ENCODE measurements at places on chromosomes 4 and X.

- no peak for DNase-seq
Measured at GRCh38 chrX:153913701-153914100, 9.2 kb downstream of the AVPR2 start.

DNA sequence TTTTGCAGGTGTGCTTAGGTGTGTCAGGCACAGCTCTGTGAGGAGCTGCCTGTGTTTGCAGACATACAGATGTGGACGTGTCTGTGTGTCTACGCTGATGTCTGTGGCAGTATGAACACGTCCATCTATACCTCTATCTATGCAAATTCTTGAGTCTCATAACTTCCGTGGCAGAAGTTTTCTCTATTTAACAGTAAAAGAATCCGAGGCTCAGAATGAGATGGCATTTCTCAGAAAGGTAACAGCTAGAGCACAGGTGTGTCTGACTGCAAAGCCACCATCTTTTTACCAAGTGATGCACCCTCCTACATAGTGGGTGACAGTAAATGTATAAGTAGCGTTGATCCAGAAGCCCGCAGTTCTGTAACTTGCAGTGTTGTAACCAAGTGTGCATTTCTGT, 39.9 kb upstream of the CYP4V2 start:
- DNase-seq, result no peak

DNA sequence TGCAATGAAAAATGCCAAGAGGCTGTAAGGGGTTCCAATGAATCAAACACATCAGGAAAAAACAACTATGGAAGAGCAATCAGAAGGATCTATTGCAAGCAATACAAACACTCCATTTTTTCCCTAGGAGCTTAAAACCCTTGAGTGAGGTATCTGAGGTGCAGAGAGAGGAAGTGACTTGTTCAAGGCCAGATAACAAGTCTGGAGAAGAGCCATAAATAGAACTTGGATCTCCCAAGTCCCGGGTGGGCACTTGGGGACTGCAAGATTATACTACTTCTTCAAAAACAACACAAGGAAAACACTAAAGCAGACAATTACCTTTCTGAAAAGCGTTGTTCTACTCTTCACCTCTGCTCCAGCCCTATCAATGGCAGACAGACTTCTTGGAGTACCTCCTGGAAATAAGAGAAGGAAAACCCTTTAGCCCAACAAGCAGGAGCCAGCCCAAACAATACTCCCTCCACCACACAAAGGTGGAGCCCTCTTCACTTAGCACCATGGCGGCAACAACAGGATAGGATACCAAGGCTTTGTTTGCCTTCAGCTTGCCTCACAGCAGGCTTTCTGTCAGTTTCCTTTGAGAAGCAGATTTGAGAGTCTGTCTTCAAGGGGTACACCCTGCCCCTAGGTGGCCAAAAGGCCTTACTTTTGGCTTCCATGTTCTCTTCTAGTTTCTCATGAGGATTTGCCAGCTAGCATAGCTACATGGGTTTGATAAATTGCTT, 26.0 kb downstream of the AIFM1 start:
- no peak for DNase-seq

DNA sequence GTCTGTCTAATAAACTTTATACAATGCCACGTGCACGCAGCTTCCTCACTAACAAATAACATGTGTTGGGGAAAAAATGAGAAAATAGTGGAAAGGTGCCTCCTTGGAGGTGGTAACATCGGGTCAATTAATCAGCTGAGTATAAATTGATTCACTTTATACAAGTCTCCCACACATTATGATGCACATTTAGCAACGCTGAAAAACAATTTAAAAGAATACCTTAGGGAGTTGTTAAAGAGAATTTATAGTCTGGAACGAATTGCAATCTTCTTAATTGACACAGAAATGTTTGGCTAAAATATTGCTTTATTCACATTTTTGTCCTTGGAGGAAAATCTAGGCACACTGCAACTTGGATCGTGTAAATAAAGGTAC, 84.2 kb downstream of the HPRT1 start:
- no peak for DNase-seq

DNA sequence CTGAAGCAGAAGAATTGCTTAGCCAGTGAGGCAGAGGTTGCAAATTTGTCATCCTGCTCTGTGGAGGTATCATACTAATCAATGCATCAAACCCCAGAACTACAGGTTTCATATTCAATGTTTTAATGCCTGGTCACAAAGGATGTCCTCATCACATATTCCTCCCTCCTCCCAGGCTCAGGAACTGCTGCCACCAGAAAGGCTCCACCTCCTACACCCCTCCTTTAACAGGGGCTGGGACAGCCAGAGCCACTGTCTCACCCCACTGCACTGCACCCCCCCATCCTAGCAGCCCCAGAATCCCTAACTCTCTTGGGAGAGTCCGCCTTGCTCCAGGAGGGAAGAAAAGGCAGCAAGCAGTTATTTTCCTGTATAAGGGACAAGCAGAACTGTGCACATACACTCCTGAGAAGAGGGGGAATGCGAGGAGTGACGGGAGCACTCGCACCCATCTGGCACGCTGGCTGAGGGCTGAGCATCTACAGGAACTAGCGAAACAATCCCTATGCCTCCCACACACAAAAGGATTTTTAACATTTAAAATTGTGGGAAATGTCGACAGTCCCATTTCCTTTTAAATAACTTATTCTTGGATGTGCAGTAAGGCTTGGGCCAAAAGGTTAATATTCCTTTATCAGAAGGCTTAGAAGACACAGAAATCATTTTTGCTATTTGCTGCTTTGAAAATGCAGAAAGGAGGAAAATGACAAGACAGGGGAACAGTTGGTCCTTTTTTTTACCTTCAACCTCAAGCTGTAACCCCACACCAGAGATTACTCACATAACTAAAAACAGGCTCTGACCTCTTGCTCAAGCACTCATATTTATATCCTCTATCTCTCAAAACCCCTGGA, 27.8 kb downstream of the CD99L2 start:
- no peak for DNase-seq

DNA sequence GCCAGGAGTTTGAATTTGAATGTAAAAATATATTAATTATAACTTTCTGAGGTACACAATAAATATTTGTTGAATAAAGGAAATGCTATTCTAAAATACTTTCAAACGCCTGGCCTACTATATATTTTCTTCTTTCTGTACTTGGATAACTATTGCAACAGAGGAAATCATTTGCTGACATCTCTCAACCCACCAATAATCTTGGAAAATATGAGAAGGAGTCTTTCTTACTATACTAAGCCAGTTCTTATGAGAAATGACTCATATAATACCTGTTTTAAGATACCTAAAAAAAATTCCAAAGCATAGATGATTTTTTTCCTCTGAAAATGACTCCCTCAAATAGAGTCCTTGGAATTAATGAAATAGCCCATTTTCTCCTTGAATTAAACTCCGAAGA, 64.1 kb downstream of the CAMK2D start:
- DNase-seq, result no peak

DNA sequence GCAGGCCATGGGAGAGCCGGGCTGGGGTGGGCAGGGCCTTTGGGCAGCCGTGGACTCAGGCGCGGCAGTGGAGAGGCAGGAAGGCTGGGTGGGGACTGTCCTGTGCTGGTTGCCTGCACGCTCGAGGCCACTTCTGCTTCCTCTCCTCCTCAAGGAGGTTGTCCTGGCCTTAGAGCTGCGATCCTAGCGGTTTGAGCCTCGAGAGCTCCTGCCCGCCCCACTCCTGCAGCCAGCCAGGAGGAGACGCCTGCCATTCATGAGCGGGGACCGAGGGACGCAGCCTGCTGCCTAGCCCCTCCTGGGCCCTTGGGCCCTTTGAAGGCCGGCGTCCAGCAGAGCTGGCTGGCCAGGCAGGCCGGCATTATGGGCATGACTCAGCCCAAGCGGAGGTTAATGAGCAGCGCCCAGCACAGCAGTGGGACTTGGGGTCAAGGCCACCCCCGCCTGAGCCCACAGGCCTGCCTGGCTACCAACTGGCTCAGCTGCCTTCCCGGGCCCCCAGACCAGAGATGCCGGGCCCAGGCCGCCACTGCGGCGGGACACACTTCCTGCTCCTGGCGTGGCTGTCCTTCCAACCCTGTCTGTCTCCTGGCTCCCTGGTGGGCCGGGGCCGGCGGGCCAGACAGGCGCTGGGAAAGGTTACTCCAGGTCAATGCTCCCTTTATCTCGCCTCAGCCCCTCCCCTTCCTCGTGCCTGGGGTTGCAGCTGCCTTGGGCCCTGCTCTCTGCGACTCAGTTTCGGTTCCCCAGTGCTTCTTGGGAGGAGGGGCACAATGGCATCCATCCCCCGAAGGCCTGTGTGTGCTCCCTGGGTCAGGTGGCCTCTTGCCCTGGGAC, 1.8 kb downstream of the ABCD1 start:
- DNase-seq, result peak; percentile 38

GRCh38 chr4:40583850-40584439, 45.7 kb downstream of the RBM47 start:
- DNase-seq, result no peak

DNA sequence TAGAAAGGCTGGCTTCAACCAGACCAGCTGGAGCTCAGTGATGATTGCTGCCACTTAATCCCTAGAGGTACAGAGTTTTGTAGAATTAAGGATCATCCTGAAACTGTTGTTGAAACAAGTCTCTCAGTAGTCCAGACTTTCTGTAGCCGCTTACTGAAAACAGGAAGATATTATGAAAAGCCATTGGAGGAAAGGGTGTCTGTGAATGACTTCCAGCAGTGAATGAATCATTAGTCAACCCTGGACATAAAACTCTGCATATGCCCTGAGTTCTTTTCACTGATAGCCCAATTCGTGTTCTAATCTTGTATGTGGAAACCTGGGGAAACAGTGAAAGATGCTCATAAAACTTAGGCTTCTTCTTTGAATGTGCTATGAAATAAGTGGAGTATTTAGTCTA, 14.8 kb downstream of the HOPX start:
- DNase-seq, result no peak

Measured in NCI-H526 (cell line).